ENCODE measurements at places on chromosomes 3 and 15. TPM values are rescaled to one million over a fixed set of nuclear protein-coding genes. Genes with fewer than 3 reads are reported as not detected.
A peak's percentile ranks its signal among the peaks of the same experiment; 100 is the strongest.

- no peak overlapping the region for H3K4me3 ChIP-seq
- no peaks in the 10 kb centered on the region for H3K36me3 ChIP-seq
- H3K4me1 ChIP-seq: no peaks in the 10 kb centered on the region
- no peaks in the 10 kb centered on the region for H3K27me3 ChIP-seq
These were observed 223.0 kb downstream of the PDZRN3 start for GRCh38 chr3:73401616-73402279.

DNA sequence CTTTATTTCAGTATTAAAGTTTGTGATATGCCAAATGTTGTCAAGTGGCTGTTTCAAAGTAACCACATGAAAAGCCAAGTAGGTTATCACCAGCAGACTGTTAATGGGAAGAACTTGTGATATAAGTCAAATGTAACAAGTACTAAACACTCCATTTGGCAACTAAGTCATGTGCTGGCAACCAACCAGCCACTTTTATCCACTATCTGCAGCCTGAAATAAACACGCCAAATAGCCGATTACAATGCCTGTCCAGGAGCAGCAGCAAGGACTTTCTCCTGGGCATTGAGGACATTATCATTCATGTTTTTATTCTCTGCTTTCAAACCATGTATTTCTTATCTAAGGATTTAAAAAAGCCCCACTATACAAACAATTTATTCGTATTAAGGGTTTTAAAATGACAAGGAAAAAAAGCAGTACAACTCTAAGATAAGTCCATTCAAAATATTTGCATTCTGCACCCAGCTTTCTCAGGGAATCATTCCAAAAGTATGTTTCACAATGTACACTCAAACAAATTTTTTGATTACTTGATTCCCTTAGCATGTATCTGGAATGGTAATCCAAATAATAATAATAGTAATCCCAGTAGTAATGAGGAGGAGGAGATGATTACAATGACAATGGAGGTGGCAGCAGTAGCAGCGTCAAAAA is 448.6 kb downstream of the ERC2 start:
- no peaks in the 10 kb centered on the region for H3K4me1 ChIP-seq
- H3K27me3 ChIP-seq: peaks cover 7% of the 10 kb centered on the region
- no peak overlapping the region for H3K4me3 ChIP-seq
- H3K36me3 ChIP-seq: no peaks in the 10 kb centered on the region
- no peak overlapping the region for H3K27ac ChIP-seq

GRCh38 chr3:172313671-172314070 is 134.6 kb downstream of the GHSR start:
- H3K27ac ChIP-seq: no peak overlapping the region
- H3K36me3 ChIP-seq: peaks cover 35% of the 10 kb centered on the region
- no peak overlapping the region for H3K4me3 ChIP-seq
- no peaks in the 10 kb centered on the region for H3K27me3 ChIP-seq
- no peaks in the 10 kb centered on the region for H3K4me1 ChIP-seq

DNA sequence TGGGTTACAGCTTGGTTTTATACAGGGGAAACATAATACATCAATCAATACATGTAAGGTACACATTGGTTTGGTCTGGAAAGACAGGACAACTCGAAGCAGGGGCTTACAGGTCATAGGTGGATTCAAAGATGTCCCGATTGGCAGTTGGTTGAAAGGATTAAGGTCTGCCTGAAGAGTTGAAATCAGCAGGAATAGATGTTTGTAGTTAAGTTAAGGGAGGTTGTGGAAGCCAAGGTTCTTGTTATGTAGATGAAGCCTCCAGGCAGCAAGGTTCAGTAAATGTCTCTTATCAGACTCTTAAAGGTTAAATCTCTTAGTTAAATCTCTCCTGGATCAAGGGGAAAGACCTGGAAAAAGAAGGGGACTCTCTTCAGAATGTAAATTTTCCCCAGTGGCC is 58.4 kb upstream of the MINAR1 start:
- H3K27ac ChIP-seq: no peak overlapping the region
- no peaks in the 10 kb centered on the region for H3K27me3 ChIP-seq
- peaks cover 10% of the 10 kb centered on the region for H3K4me1 ChIP-seq
- no peak for DNase-seq
- no peak overlapping the region for H3K4me3 ChIP-seq
- no peaks in the 10 kb centered on the region for H3K36me3 ChIP-seq

DNA sequence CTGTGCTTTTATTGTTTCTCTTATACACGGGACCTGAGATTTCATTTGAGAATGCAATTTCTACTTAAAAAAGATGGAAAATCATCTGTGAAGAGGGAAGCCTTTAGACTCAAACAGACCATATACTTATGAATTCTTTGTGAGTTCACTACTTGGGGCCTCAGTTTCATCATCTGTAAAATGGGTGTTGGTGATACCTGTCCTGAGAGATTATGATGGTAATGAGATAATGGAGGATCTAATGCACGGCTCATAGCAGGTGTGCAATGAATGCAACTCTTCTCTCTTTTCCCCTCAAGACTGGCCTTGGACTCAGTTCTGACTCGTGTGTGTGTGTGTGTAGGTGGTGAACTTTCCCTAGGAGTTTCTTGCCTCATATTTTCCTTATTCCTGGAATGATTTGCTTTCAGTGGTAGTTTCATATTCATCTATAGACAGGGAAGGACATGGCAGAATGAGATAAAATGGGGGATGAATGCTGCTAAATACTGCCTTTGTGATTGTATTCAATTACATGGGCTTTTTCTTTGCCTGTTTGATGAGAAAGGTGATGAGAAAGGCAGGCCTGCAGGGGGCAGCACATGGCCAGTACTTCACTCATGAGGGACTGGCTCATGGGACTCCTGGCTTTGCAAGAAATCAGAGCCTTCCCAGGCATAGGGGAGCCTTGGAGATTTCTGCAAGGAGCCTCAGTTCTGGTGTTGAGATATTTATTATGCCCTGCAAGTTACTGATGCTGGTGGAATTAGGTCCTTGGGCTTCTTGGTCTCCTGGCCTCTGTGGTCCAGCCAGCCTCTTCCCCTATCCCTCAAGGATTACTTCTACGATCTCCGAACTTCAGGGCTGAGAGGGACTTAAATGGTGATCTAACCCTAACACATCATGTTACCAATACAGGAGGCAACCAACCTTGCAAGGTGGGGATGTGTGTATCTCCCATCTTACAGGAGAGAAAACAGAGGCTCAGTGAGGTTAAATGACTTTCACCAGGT is 70.7 kb downstream of the RPLP1 start:
- H3K27ac ChIP-seq: no peak overlapping the region
- no peaks in the 10 kb centered on the region for H3K4me1 ChIP-seq
- H3K27me3 ChIP-seq: peaks cover 16% of the 10 kb centered on the region
- no peak overlapping the region for H3K4me3 ChIP-seq
- peak; percentile 10 for DNase-seq
- H3K36me3 ChIP-seq: no peaks in the 10 kb centered on the region

The MORC1 gene
- total RNA-seq: not detected

- peaks cover 4% of the 10 kb centered on the region for H3K27me3 ChIP-seq
- H3K4me3 ChIP-seq: no peak overlapping the region
- no peak for DNase-seq
- H3K4me1 ChIP-seq: no peaks in the 10 kb centered on the region
These were observed 300.6 kb downstream of the TLE3 start for GRCh38 chr15:69797051-69797595.

GRCh38 chr3:52108302-52109232 is 45.7 kb downstream of the POC1A start:
- H3K4me3 ChIP-seq: no peak overlapping the region
- no peaks in the 10 kb centered on the region for H3K4me1 ChIP-seq
- no peaks in the 10 kb centered on the region for H3K36me3 ChIP-seq
- H3K27ac ChIP-seq: no peak overlapping the region
- no peaks in the 10 kb centered on the region for H3K27me3 ChIP-seq

The HIGD2B gene
- total RNA-seq: not detected

The TF gene
- 0.78 TPM for total RNA-seq

GRCh38 chr3:155387571-155387970 is 94.1 kb upstream of the STRIT1 start:
- H3K27me3 ChIP-seq: no peaks in the 10 kb centered on the region
- no peak for DNase-seq
- no peak overlapping the region for H3K27ac ChIP-seq

DNA sequence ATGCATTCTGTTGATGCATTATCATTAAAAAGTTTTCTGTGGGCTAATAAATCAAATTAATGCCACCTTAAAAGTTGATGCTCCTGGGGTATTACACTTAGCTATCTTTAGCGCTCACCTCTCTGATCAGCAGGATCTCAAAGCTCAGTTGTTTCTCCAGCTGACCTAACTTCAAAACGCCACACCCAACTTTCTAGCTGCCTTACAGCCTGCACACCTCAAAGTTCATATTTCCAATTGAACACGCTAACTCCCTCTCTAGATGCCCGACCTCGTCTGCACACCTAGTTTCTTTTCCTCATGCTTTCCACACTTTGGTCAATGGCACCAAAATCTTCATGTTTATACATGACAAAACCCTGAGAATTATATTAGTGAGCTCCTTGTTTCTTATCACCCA is 98.2 kb upstream of the AGTR1 start:
- no peak overlapping the region for H3K4me3 ChIP-seq
- DNase-seq: no peak
- no peaks in the 10 kb centered on the region for H3K36me3 ChIP-seq
- no peaks in the 10 kb centered on the region for H3K27me3 ChIP-seq
